ENCODE measurements at places on chromosomes 1 and 21.

GRCh38 chr1:223312273-223312672, 51.7 kb downstream of the SUSD4 start:
- no peak for DNase-seq

- DNase-seq: no peak
These were observed 24.2 kb upstream of the EYA3 start for GRCh38 chr1:28112388-28113241.

DNA sequence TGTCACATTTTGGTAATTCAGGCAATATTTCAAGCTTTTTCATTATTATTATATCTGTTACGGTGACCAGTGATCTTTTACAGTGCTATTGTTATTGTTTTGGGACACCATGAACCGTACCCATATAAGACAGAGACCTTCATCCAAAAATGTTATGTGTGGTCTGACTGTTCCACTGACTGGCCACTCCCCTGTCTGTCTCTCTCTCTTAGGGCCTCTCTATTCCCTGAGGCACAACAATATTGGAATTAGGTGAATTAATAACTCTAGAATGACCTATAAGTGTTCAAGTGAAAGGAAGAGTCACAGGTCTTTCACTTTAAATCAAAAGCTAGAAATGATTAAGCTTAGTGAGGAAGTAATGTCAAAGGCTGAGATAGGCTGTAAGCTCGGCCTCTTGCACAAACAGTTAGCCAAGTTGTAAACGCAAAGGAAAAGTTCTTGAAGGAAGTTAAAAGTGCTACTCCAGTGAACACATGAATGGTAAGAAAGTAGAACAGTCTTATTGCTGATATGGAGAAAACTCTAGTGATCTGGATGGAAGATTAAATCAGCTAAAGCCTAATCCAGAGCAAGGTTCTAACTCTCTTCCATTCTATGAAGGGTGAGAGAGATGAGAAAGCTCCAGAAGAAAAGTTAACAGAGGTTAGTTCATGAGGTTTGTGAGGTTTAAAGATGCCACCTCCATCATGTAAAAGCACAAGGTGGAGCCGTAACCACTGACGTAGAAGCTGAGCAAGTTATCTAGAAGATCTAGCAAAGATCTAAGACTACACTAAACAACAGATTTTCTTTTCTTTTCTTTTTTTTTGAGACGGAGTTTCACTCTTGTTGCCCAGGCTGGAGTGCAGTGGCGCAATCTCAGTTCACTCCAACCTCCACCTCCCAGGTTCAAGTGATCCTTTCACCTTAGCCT, 19.7 kb upstream of the DIPK1A start:
- DNase-seq: peak; percentile 59

DNA sequence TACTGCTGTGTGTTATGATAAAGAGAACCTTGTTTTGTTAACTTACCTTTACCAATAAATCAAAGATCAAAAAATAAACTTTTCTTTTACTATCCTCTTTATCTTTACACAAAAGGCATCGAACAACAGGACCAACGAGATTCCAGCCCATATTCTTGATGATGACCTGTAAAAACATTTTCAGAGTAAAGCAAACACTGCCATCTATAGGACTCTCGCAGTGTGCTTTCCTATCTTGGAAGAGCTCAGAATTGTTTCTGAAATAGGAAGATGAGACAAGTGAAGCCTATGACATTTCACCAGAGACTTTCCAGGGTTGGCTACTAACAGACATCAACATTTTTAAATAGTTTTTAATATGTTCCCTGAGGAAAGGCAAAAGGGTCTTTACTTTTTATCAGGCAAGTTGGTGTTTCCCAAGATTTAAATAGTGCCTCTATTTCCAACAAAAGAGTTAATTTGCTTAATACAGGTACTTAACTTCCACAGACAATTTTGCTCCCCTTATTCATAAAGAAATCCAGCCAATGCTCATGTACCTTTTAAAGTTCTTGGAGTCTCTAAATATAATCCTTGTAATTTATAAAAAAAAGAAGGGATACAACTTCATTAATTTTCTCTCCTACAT, 7.3 kb downstream of the GLMN start:
- DNase-seq: peak; percentile 11

DNA sequence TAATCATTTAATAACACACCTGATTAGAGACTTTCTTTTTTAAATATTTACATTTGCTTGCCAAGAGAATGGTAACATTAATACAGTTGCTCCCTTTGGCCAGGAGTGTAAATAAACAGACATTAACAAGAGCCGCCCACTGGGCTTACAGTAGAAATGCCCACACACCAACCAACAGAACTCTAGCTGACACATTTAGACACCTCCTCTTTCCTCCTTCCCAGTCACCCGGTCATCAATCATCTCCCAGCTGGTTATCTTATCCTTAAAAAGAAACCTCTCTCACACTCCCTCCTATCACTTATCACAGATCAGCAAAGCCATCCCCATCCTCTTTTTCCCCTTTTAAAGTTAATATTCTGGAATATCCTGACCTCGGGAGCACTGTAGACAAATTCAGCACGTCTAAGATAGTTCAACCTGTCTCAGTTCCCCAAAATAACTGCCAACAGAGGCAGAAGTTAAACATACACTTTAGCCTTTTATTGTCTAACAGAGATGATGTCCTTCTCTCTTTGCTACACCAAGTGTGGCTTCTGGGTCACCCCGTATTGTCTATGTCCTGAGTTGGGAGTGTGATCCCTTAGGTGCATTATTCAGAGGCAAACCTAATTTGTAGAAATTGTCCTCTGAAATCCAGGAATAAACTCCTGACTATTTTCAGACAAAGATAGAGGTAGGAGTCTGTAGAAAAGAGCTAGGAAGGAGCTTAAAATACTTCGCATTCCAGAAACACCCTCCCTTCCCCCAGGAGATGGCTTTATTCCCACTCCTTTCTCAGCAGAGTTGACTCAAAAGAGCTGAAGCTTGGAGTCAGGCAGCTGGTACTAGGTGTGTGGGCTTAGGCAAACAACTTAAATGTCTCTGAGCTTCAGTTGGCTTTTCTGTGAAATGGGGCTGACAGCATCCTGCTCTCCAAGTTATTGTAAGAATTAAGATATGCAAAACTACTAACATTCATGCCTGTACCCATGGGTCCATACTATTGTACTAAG, 8.8 kb downstream of the MYCL start:
- no peak for DNase-seq

DNA sequence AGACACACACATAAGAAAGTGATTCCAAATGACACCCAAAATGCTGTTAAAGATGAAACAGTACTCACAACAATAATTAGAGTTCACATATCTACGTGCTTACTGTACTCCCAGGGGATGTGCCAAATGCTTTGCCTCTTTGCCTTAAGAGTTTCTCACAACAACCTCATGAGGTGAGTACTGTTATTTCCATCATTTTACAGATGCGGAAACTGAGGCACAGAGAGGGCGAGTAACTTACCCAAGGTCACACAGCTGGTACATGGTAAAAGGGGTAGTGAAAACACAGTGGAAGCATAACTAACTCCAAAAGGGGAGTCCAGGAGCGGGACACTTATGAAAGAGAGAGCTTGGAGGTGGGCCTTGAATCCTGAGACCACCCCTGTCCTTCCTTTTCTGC, 171.8 kb downstream of the ACTL8 start:
- no peak for DNase-seq

GRCh38 chr21:44066116-44066515, 41.1 kb upstream of the PWP2 start:
- DNase-seq: no peak

DNA sequence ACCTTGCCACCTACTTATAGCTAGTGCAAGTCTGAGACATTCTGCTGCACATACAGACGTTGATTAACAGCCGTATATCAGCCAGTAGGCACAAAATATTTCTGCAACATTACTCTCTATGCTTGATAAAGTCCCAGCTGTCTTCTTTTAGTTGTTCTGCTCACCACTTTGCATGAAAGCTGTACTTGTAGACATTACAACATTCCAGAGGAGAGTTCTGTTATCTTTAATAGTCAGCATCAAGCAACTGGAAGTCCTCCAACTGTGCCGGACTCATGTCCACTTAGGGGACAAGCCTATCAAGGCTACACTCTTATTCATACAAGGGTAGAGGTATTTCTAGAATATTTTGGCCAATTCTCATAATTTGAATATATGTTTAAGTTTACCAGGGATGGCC, 50.0 kb downstream of the CACHD1 start:
- DNase-seq: no peak

GRCh38 chr1:157115429-157115838, 15.8 kb upstream of the ETV3L start:
- DNase-seq: no peak

- no peak for DNase-seq
These were observed 3.2 kb upstream of the CD1C start for GRCh38 chr1:158286487-158286886.

DNA sequence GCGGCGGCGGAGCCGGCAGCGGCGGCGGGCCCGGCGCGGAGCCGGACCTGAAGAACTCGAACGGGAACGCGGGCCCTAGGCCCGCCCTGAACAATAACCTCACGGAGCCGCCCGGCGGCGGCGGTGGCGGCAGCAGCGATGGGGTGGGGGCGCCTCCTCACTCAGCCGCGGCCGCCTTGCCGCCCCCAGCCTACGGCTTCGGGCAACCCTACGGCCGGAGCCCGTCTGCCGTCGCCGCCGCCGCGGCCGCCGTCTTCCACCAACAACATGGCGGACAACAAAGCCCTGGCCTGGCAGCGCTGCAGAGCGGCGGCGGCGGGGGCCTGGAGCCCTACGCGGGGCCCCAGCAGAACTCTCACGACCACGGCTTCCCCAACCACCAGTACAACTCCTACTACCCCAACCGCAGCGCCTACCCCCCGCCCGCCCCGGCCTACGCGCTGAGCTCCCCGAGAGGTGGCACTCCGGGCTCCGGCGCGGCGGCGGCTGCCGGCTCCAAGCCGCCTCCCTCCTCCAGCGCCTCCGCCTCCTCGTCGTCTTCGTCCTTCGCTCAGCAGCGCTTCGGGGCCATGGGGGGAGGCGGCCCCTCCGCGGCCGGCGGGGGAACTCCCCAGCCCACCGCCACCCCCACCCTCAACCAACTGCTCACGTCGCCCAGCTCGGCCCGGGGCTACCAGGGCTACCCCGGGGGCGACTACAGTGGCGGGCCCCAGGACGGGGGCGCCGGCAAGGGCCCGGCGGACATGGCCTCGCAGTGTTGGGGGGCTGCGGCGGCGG, 1.0 kb downstream of the ARID1A start:
- DNase-seq: peak; percentile 68

- no peak for DNase-seq
These were observed 10.8 kb downstream of the AGT start for GRCh38 chr1:230702934-230703678.

GRCh38 chr1:174659823-174660222, 212.1 kb downstream of the GPR52 start:
- no peak for DNase-seq

DNA sequence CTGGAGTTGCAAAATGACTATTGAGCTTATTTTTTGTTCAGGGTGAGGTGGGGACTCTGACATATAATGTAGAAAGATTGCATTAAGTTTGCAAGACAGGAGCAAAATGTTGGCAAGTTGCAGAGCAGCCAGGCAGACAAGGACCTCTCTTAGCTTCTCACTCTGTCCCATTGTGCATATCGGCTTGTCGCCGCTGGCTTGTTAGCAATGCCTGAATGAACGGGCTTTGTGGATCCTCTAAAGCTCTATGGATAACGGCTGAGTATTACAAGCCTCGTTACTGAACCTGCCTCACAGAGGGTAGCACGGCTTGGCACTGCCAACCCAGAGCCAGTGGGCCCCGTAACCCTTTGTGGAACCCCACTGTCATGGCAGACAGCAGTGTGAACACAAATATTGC, 68.4 kb downstream of the TNR start:
- DNase-seq: no peak

DNA sequence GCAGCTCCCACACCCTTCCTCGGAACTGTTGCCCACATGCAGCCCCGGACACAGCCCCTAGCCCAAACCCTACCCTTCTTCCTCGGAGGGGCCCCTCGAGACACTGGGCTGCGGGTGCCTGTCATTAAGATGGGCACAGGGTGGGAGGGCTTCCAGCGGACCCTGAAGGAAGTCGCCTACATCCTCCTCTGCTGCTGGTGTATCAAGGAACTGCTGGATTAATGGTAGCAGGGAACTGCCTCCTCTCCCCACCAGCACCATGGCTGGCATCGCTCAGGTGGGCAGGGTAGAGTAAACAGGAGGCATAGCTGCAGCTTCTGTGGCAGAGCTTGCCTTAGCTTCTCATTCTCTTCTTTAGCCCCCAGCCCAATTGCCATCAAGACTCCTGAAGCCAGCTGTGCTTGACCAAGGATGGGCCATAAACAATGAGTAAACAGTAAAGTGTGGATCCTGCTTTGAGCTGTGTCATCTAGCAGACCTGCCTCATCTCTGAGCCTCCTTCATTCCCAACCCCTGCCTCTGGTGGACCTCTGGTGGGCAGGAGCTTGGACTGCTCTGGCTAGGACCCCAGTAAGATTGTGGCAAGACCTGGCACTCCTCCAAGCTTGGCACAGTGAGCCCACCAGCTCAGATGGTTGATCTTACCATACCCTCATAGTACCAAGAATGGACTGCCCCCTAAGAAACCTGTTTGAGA, at the start of gene LENEP:
TSS of gene LENEP (plus strand) at position 15 of the 697 bp plus-strand sequence. CDS start at position 37, 22 bp downstream.
- DNase-seq: no peak

GRCh38 chr21:42863504-42863870, 15.9 kb downstream of the WDR4 start:
- DNase-seq: no peak

DNA sequence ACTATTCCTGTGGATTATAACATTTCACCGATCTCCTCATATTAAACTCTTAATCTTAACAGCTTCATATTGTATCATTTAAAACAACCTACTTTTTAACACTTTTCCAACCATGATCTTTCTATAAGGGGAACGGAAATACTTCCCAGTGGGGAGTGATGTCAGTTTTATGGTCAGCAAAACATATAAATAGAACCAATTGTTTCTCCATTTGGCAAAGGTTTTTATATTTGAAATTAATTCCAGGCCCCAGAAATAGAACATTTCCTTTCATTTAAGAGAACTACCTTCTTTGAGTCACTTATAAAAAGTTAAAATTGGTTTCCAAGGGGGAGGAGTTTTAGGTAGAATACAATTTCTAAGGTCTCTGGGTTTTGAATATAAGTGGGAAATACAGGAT, 189.6 kb downstream of the TGFBR3 start:
- no peak for DNase-seq

DNA sequence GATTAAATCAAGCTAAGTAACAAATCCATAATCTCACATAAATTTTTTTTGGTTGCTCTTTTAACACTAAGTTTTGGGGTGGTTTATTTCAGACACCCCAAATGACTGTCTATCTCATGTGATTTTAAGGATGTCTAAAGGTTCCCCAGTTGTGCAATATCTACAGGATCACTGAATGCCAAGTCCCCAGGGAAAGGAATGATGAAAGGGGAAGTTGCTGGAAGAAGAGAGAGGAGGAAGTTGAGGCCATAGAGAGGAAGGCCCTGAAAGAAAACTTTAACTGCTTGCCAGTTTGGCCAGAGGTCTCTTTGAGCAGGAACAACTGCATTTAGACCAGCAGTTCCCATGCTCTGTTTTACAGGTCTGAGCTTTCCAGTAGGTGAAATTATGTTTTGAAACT, 27.5 kb upstream of the SLC19A2 start:
- DNase-seq: no peak

DNA sequence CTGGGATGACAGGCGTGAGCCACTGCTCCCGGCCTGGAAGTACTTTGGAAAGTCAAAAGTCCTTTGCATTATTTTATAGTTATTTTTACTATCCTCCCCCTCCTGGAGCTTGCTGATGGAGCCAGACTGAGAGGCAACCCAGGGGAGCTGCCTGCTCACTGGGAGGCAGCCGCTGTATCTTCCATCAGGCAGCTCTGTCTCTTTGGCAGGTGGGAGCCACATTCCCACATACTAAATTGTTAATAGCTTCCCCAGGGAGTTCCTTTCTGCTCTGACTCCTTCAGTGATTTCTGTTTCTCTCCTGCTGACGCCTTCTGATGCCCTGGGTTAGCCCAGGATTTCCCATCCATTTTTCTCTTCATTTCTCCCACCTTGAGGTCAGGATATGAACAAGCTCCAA, 4.9 kb upstream of the OPRD1 start:
- no peak for DNase-seq
